ENCODE measurements at places on chromosomes 5 and 9. TPM values are rescaled to one million over a fixed set of nuclear protein-coding genes. Genes with fewer than 3 reads are reported as not detected.

- peak; percentile 36 for DNase-seq
Measured at GRCh38 chr9:71620746-71621145, 147.6 kb downstream of the CEMIP2 start.

Gene PCDHB2
- 4.4 TPM for polyA plus RNA-seq

Gene ENTR1
- polyA plus RNA-seq = 31.5 TPM

Gene STC2
- polyA plus RNA-seq = 5.3 TPM
